Forelimb muscle (tissue), 1 donor: ENCODE measurements at places on chromosomes 7 and 10.

- no peak for DNase-seq
Measured at GRCh38 chr7:92665926-92666325, 75.7 kb upstream of the FAM133B start.

DNA sequence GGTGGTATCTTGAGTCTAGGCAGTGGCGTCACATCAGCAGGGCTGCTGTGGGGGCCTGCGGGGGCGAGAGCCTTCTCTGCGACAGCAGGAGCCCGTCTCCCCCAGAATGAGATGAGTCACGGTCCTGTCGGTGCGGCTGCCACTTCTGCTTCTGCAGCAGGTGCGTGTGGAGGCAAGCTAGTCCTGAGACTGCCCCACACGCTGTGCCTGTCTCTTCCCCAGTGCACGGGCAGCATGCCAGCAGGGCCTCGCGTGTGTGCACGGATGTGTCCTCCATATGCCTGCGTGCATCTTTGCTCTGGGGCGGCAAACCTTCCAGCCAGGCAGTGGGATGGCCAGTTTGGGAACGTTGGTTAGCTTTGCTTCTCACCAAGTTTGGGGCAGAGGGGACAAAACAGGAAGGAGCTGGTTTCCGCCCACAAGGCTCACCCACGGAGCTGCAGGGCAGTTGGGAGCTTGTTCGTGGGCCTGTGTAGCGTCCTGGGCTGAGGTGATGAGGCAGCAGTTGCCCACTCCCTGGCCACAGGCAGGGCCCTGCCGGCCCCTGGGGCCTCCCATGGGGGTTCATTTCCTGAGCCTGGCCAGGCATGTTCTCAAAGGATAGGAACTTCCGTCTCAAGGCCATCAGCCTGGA, 60.8 kb upstream of the PPIF start:
- no peak for DNase-seq

GRCh38 chr10:34078745-34079470, 736.2 kb downstream of the PARD3 start:
- DNase-seq, result peak; percentile 55

DNA sequence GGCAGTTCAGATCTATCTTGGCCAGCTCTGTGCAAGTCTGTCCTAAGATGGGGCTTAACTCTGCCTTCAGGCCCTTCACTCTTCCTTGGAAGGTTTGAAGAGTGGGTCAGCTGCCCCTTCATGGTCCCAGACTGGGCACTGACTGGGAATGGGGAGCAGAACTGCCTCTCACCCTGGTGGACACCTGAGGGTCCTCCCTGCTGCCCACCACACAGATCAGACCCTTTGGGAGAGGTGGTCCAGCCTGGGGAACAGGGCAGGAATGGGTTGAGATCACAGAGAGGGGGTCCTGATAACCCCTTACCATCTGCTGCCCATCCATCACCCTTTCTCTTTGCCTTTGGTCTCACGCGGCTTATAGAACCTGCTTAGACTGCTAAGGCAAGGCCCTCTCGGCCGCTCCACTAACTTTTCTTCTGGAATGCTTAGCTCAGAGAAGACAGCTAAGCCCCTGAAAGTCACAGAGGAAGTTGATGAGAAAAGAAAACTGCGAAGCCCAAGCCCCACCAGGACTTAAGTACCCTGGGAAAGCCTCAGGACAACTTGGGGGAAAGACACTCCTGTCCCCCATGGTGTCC, 402 bp upstream of the CDHR1 start:
- DNase-seq, result no peak

GRCh38 chr10:50604049-50604640, 19.6 kb downstream of the SGMS1 start:
- no peak for DNase-seq
